ENCODE measurements at places on chromosomes 7 and 10. TPM values are rescaled to one million over a fixed set of nuclear protein-coding genes. Genes with fewer than 3 reads are reported as not detected.

Gene ANKRD30A
- total RNA-seq = not detected

- H3K4me1 ChIP-seq = no peaks in the 10 kb centered on the region
- H3K27ac ChIP-seq = no peak overlapping the region
- no peak overlapping the region for H3K4me3 ChIP-seq
- no peaks in the 10 kb centered on the region for H3K36me3 ChIP-seq
- no peaks in the 10 kb centered on the region for H3K27me3 ChIP-seq
These were observed 5.7 kb upstream of the OR2F2 start for GRCh38 chr7:143929224-143929920.

GRCh38 chr10:68052463-68052862 lies 22.6 kb downstream of the HERC4 start:
- H3K27me3 ChIP-seq = no peaks in the 10 kb centered on the region
- DNase-seq = no peak
- H3K4me3 ChIP-seq = no peak overlapping the region
- H3K27ac ChIP-seq = no peak overlapping the region

- no peak overlapping the region for H3K4me3 ChIP-seq
- H3K27ac ChIP-seq = no peak overlapping the region
- H3K27me3 ChIP-seq = no peaks in the 10 kb centered on the region
- H3K4me1 ChIP-seq = no peaks in the 10 kb centered on the region
- no peak for DNase-seq
These were observed 99.9 kb upstream of the AKR1E2 start for GRCh38 chr10:4725917-4726606.

DNA sequence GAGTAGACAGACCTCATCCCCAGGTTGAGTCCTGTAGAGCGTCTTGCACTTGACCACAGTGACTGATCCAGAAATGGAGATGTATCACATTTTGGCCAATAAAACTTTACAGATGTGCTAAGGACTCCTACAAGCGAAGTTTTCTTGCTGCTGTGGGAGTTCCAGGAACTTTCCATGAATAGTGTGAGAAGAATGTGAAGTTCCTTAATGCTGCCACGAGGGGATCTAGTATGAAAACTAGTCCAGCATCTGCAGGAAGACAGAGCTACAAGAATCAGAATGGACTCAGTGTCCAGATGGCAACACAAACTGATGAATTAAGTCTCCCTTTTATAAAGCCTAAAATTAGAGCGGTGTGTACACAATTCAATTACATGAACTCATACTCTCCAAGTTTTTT lies 14.8 kb upstream of the LSM8 start:
- DNase-seq = no peak
- no peaks in the 10 kb centered on the region for H3K27me3 ChIP-seq
- H3K4me1 ChIP-seq = no peaks in the 10 kb centered on the region
- no peak overlapping the region for H3K27ac ChIP-seq
- no peak overlapping the region for H3K4me3 ChIP-seq

Gene MBLAC1
- total RNA-seq = 4.2 TPM

Measured in upper lobe of left lung (tissue), 6 donors.